Stimulated activated CD8-positive, alpha-beta memory T cell treated with anti-CD3 and anti-CD28 coated beads, Interleukin-7, amount 100 ng/mL, for 48 hours (primary cell): ENCODE measurements at places on chromosomes 2 and 18.

GRCh38 chr2:102042196-102043081, 50.7 kb downstream of the IL1R2 start:
- no peak for DNase-seq

- DNase-seq = no peak
These were observed 38.3 kb upstream of the EPB41L3 start for GRCh38 chr18:5582076-5582475.

GRCh38 chr2:216300906-216301305, 71.4 kb downstream of the MARCHF4 start:
- DNase-seq = no peak

- no peak for DNase-seq
These were observed 1.4 kb downstream of the PSME4 start for GRCh38 chr2:53969285-53969967.

GRCh38 chr2:190540048-190540447, 5.5 kb upstream of the NEMP2 start:
- DNase-seq = no peak

DNA sequence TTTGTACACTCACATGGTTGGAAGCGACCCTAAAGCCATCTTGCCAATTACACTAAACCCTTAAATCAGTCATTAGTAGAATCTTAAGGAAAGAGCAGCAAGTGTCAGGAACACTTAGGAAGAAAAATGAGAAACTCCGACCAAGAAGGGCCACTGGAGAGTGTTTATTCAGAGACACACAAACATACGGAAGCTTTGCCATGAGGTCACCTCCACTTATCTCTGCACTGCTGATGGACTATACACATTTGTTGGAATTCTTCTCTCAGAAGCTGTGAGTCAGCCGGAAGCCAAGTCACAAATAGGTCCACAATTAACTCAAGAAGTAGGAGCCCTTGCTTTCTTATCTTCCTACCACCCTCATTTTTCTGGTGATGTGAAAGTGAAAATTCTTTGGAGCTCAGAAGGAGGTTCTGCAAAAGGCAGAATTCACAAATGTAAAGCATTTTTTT, 21.6 kb downstream of the BMP10 start:
- no peak for DNase-seq

DNA sequence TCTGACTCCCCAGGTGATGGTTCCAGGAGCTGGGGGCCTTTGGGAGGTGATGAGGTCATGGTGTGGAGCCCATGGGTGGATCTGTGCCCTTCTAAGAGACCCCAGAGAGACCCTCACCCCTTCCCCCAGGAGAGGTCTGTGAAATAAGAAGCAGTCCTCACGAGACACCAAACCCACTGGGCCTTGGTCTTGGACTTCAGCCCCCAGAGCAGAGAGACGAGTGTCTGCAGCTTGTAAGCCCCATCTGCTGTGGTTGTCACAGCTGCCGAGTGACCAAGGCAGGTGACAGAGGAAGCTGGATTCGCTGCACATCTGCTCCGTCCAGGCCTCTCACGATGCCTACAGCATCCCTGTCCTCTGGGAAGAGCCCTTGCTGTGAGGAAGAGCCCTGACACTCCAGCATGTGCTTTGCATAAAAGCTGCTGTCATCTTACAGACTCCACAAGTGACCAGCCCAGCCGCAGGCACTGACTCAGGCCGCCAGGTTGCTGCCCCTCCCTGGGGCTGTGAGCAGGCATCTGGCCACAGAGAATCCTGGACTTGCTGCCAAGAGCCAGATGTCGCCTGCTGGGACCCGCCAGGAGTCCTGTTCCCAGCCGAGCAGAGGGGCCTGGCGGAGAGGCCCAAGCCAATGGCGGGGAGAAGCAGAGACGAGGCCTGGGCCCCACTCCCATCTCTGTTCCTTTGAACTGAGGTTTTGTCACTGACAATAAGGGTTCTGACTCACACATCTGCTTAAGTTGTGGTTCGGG, 150.8 kb downstream of the PXDN start:
- DNase-seq = no peak
